ENCODE measurements at places on chromosomes 16 and 17.

DNA sequence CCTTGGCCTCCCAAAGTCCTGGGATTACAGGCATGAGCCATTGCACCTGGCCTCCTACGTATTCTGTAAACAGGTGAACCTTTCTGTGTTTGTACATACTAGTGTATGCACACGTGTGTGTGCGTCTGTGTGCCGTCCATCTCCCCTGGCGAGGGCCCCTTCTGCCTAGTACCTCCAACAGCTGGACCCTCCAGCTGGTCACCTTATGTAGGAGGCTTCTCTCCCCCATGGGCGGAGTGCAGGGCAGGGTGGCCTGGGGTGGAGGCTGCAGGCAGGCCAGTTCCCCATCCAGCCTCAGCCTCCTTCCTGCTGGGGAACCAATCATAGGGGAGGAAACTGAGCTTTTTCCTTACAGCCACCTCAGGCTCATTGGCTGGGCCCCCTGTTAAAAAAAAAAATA lies 24.4 kb upstream of the DOC2B start:
- no peak for DNase-seq

DNA sequence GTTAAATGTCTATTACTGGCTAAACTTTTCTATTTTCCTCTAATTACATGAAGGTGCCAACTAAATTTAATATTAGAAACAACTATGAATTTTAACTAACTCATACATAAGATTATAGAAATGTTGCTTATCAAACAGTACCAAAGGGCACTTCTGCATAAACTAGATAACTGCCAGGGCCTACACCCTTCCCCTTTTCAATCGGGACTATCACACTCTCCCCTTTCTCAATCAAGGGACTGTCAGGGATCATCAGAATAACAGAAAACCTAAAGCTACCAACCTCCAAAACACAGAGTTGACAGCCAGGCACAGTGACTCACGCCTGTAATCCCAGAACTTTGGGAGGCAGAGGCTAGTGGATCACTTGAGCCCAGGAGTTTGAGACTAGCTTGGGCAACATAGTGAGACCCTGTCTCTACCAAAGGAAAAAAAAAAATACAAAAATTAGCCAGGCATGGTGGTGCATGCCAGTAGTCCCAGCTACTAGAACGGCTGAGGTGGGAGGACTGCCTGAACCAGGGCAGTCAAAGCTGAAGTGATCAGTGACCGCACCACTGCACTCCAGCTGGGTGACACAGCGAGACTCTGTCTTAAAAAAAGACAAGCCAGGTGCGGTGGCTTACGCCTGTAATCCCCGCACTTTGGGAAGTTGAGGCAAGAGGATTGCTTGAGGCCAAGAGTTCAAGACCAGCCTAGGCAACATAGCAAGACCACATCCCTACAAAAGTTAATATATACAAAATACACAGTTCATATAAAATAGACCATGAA lies 3.2 kb upstream of the PHLPP2 start:
- no peak for DNase-seq

DNA sequence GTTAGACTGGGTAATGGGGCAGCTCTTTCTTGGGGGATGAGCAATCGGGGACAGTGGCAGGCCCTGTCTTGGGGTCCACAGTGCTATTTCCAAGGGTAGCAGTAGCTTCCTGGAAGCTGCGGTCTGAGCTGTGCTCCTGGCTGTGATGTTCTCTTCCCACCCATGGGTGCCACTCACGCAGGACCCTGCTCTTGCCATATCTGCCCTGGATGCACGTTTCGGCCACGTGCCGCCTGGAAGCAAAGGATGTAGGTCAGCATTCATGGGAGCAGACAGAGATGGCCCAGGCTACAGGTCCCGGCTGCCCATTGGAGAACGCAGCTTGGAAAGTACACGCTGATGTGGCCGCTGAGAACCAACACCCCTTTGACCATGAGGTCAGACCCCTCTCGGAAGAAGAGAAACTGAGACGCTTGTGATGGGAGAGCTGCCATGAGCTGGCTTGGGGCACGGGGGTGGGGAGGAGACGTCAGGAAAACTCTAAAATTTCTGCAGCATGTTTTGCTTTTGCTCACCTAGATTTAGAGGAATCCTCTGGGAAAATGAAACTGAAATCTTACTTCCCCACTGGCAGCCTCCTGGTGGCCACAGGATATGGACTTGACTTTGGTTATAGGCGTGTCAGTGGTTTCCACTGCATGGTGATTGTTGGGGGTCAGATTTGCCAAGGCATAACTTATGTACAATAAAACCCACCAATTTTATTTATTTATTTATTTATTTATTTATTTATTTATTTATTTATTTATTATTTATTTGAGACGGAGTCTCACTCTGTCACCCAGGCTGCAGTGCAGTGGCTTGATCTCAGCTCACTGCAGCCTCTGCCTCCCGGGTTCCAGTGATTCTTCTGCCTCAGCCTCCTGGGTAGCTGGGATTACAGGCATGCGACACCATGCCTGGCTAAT lies 36.2 kb upstream of the IRF8 start:
- no peak for DNase-seq

GRCh38 chr16:1541293-1542165 lies 8.1 kb downstream of the TMEM204 start:
- DNase-seq, result no peak

GRCh38 chr16:78813661-78814311 lies 714.3 kb downstream of the WWOX start:
- DNase-seq, result no peak

DNA sequence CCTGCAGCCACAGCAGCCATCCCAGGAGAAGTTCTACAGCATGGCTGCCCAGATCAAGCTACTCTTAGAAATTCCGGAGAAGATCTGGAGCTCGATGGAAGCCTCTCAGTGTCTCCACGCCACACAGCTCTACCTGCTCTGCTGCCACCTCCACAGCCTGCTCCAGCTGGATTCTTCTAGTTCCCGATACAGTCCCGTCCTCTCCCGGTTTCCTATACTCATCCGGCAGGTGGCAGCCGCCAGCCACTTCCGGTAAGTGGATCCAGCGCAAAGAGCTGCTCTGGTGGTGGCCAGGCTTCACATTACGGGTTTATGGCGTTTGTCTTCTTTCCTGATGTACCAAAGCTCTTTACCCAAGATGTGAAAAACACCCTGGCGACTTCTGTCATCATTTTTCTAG lies 3.6 kb downstream of the COG1 start:
- DNase-seq, result no peak

- DNase-seq, result no peak
These were observed 44.1 kb upstream of the GRIN2A start for GRCh38 chr16:10226141-10226986.

DNA sequence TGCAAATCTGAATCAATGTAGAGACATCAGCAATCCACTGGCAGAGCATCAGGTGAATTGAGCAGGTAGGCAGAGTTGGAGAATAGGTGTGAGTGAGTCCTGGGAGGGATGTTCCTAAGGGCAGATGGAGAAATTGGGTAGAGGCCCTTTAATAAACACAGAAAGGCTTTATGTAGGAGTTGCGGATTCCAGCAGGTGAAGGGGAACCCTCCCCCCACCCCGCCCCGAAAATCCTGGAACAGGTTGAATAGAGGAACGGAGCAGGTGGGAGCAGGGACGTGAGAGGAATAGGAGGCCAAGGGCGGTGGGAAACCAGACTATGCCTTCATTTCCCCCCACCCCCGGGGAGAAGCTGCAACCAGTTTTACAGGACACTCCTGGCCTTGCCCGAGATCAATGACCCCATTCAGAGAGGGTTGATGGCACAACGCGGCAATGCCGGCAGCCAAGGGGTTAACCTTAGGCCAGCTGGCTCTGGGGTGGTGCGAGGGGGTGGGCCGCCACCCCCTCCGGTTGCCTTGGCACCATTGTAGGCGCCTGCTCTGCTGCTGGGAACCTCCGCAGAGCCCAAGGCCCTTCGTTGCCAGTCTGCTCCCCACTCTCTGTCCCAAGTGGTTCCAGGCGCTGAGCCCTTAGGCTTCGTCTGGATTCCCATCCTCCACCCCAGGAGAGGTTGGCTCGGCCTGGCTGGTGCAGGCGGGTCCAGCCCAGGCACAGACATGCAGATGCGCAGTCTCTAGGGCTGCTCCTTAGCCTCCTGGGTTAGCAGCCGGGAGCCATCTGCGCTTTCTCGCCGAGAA lies 814 bp upstream of the RUNDC3A start:
- DNase-seq, result no peak

- no peak for DNase-seq
These were observed 29.0 kb downstream of the N4BP1 start for GRCh38 chr16:48580925-48581500.

- no peak for DNase-seq
These were observed 6.1 kb upstream of the TBX2 start for GRCh38 chr17:61393550-61393903.

DNA sequence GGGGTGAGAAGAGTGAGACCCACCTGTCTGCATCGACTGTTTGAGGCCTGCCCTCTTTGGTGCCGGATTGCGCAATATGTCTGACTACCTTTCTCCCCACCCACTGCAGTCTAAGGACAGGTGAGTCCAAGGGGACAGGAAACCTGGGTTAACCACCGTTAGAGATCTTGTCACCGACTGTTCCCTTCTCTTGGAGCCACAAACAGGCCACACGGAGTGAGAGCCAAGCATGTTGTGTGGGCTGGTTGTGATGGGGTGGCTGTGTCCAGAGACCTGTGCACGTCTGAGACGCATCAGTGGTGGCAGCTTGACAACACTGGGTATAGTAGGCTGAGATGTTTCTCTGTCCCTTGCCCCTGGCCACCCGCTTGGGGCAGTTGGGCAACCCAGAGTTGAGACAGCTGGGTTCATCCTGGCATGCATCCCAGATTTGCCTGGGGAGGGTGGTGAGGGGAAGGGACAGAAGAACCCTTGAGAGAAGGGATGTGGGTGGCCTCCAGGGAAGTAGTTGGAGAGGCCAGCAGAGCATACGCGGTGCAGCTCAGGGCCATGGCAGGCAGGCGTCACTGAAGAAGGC lies 21.4 kb downstream of the MPRIP start:
- no peak for DNase-seq

- DNase-seq, result no peak
These were observed 123.0 kb upstream of the CACNG5 start for GRCh38 chr17:66711881-66712321.

- no peak for DNase-seq
These were observed 22.2 kb downstream of the MEAK7 start for GRCh38 chr16:84482001-84482891.

GRCh38 chr17:56737421-56738161 lies 96.1 kb downstream of the C17orf67 start:
- no peak for DNase-seq

GRCh38 chr17:79831265-79832217 lies 7.7 kb downstream of the CBX4 start:
- DNase-seq, result no peak

DNA sequence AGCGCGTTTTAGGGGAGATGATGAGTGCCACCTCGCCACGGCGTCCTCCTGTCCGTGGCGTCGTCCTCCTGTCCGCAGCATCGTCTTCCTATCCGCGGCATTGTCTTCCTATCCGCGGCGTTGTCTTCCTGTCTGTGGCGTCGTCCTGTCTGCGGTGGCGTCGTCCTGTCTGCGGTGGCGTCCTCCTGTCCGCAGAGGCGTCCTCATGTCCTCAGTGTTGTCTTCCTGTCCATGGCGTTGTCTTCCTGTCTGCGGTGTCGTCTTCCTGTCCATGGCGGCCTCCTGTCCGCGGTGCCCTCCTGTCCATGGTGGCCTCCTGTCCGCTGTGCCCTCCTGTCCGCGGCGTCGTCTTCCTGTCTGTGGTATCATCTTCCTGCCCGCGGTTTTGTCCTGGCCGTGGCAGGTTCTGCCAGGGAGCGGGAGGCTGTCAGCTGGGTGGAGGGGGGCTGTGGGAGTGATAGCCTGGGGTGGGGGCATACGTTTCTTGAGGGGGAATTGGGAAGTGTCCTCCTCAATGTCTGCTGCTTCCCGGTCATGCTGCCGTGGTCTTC lies 30.9 kb downstream of the TBCD start:
- no peak for DNase-seq

DNA sequence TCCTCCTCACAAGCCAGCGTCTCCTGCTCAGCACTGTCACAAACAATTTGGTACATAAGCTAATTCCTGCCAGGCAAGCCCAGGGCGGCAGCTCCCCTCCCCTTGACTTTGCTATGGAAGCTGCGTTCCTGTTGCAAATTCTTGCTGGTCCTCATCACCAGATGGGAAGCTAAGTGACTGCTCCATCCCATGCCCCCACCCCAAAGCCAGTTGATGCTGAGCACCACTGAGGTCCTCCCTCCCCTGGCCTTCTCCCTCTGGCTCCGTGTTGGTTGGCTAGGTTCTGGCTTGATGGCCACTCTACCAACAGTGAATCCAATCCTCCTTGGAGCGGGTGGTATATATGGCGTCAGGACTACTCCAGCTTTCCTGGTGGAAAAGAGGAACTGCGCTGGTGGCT lies 34.4 kb downstream of the PIPOX start:
- DNase-seq, result no peak

- DNase-seq, result no peak
These were observed 179.9 kb downstream of the GSG1L start for GRCh38 chr16:27883576-27883975.

DNA sequence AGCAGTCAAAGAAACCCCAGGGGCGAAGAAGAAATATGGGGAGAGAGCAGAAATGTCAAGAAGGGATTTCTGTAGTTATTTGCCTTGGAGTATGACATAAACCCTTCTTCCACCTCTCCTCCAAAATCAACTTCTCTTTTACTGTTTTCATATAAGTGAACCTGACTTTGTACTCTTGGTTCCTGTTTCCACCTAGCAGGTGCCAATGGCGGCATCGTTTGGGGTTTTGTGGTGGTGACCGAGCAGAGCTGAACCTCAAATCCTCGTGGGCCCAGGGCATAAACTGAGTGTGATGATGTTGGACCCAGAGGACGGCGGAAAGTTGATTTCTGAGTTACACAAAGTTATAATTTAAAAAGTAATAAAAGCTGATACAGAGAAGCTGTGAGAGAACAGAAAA lies 39.6 kb upstream of the PSMD7 start:
- no peak for DNase-seq

DNA sequence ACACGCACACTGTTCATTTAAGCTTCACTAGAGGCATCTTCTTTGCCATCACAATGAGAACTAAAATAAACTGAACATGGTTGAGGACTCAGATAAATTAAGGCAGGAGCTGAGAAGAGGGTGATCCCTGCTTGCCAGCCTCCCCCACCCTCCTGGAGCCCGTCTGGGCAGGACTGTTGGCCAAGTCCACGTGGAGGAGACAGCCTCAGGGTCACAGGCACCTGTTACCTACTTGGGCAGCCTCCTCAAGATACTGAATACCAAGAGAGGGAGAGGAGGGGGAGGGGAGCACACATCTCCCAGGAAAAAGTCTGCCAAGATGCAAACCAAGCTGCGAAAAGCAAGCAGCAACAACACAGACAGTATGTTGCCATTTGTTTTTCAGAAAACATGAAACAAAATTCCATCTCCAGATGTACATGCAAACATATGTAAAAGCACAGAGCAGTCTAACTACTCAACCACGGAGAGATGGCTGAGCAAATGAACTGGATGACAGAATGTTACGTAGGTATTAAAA lies 67.4 kb downstream of the SLC39A11 start:
- no peak for DNase-seq

DNA sequence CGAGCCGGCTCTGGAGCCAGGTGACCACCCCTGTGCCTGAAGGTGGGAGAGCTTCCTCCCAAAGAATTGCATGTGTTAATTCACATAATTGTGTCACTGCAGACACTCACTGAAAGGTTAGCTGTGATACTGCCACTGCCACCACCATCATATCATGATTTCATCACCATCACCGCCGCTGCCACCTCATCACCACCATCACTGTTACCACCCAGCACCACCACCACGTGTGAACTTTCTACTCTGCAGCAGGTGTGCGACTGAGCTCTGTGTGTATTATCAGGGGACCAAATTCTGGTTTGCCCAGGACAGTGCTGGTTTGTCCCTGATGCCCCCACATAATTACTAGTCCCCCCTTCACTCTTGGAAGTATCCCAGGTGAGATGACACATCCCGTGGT lies 15.2 kb downstream of the BCAR1 start:
- no peak for DNase-seq

All from stimulated activated CD4-positive, alpha-beta T cell treated with anti-CD3 and anti-CD28 coated beads, Interleukin-12 subunit alpha, Interleukin-12 subunit beta, amount 100 ng/mL, for 24 hours (primary cell).